ENCODE measurements at places on chromosomes 4 and X.

- no peak for DNase-seq
Measured at GRCh38 chr4:43132010-43132582, 239.6 kb downstream of the GRXCR1 start.

- no peak for DNase-seq
Measured at GRCh38 chr4:150037251-150037856, 40.9 kb upstream of the DCLK2 start.

- no peak for DNase-seq
Measured at GRCh38 chr4:17817027-17817426, 6.2 kb downstream of the NCAPG start.

GRCh38 chr4:79043138-79043537, 103.9 kb upstream of the PAQR3 start:
- no peak for DNase-seq

- no peak for DNase-seq
Measured at GRCh38 chrX:71910986-71911730, 513 bp downstream of the NHSL2 start.

DNA sequence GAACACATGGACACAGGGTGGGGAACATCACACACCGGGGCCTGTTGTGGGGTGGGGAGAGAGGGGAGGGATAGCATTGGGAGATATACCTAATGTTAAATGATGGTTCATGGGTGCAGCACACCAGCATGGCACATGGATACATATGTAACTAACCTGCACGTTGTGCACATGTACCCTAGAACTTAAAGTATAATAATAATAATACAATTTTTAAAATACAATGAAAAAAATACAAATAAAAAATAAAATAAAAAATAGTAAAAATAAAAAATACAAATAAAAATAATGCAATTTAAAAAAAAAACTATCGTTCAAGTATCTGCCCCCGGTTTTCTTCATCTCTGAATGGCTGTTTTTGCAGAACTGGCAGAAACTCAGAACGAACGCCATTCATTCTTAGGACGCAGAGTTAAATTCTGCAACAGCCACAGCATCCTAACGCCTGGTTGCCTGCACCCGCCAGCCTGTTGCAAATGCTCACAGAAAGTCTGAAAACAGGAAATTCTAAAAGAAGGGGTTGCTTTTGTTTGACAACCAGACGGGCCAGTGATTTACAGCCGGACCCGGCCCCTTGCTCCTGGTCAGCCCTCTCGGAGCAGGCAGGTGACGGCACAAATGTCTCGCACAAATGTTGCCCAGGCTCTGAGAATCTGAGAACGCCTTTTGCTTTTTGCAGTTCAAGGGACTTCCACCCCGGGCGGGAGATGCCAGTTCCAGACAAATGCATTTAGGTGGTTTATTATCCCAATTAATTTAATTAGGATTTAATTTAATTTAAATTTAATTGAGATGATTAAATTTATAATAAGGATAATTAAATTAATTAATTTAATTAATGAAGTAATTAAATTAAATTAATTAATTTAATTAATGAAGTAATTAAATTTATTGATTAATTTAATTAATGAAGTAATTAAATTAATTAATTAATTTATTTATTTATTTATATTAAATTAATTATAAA, 47.8 kb downstream of the CRLF2 start:
- no peak for DNase-seq

GRCh38 chr4:8647094-8647570, 54.6 kb downstream of the CPZ start:
- DNase-seq: no peak

DNA sequence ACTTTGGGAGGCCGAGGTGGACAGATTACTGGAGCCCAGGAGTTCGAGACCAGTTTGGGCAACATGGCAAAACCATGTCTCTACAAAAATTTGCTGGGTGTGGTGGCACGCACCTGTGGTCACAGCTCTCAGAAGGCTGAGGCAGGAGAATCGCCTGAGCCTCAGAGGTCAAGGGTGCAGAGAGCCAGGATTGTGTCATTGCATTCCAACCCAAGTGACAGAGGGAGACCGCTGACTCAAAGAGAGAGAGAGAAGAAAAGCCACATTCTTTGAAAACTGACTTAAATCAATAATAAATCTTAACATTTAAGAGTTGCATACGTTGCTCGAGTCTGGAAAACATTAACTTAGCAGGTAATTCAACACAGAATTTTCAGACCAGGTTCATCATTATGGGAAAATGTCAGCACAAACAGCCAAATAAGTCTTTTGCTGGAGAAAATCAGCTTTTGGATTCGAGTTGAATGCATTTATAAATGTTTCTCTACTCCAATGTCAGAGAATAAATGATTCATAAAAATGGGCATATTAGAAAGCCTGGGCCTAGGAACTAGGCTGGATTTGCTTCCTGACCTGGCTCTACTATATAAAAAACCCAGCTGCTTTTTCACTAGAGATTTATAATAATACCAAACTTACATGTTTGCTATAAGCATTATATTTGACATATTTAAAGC, 68.3 kb upstream of the RBPJ start:
- no peak for DNase-seq

GRCh38 chr4:70734971-70735370, 13.2 kb downstream of the RUFY3 start:
- DNase-seq: no peak

DNA sequence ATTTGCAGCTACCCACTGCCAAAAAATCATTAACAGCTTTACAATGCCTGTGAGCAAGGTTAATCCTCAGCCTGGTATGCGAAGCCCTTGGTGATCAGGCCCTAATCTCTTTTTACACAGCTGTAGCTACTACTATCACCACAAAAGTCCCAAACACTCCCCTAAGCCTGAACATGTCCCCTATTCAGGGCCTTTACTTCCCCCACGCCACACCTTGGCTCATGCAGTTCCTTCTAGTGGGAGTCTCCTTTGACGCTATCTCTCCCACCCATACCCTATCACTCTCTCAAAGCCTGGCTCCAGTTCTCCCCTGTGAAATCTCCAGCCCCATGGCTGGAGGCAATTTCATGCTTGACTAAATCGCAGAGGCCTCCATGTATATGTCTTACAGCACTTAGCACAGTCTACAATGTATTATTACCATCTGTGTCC, 90.6 kb upstream of the CBR4 start:
- DNase-seq: no peak

DNA sequence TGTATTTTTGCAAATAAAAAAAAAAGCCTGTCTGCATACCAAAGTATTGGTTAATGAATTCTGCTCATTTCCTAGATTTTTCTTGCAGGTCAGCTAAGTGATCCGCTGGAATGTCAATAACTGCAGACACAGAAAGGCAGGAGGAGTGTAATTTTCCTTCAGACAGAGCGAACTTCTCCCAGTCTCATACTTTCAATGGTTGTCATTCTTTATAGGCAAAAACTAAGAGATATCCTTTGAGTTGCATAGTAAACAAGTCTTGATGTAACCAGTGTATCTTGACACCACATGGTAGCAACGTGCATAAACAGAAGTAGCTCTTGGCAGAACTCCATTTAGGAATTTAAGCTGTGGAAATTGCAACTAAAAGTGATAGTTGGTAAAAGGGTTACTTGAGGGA, 8.2 kb downstream of the CAPN6 start:
- no peak for DNase-seq

DNA sequence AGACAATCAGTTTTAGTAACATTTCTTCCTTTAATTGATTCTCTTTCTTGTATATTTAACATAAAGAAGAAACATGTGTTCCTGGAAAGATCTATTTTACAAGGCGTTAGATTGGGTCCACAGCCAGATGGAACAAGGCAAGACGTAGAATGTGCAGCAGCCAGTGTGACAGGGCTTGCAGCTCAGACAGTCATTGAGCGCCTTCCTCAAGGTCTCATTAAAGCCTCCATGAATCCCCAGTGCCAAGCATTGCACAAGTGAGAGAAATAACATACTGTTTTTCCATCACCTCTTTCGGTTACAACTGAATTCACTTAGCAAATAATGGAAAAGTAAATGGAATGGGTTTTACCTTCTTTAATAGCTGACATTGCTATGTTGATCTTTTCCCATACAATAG, 292.5 kb downstream of the USP46 start:
- DNase-seq: no peak

DNA sequence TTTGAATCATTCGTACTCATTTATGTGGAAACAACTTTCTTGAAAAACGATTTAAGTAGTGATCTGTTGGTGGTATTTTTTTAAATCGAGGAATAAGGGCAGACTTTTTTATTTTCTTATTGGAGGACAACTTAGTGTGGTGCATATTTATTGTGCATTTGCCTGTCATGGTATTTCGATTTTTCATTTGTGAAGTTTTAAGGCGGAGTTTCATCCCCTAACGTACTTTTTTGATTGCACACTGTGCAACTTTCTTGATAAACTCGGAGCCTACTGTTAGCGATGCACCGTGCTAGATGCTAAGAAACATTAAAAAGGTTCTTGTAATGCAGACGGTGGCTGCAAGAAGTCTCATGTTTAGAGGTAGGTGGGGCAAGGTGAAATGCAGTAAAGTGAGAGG, 1.4 kb downstream of the ZFX start:
- no peak for DNase-seq

DNA sequence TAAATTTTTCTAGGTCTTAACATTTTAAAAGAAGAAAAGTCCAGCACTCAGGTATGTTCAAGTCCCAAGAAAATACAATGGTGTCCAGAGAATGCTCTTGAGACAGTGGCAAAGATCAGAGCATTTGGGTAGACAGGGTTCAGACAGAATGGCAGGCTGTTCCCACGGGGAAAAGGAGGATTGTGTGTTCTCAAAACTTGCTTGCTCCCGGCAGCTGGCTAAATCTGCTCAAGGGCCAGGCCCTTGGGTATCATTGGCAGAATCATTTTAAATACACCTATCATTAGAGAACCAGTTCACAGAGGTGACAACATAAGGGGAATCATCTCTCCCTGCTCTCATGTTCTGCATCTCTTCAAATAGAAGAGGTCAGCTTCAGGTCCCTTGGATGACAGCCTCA, 456.3 kb downstream of the DTHD1 start:
- DNase-seq: no peak

GRCh38 chr4:148255344-148255720, 186.9 kb downstream of the NR3C2 start:
- no peak for DNase-seq

GRCh38 chr4:158906073-158906472, 137.2 kb downstream of the FNIP2 start:
- DNase-seq: no peak

GRCh38 chrX:102959471-102959870, 22.4 kb downstream of the RAB40AL start:
- no peak for DNase-seq

- no peak for DNase-seq
Measured at GRCh38 chrX:148322906-148323305, 177.5 kb upstream of the AFF2 start.

GRCh38 chr4:8282134-8282641, 12.6 kb downstream of the HTRA3 start:
- DNase-seq: no peak

DNA sequence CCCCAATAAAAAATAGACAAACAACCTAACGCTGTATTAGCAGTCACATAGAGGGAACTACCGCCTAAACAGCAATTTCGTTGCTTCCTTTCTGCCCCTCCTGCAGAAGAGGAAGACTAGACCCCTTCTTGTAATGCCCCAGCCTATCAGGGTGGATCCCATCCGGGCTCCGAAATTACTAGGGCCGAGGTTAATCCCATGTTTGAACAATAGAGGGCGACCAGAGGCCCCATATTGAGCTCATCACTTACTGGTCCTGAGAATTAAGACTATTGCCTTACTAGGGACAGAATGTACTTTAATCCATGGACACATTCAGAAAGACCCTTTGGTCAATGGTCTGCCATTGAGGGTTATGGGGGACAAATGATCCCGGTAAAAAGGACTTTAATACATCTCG, 11.8 kb upstream of the ZNF630 start:
- DNase-seq: peak; percentile 5

DNA sequence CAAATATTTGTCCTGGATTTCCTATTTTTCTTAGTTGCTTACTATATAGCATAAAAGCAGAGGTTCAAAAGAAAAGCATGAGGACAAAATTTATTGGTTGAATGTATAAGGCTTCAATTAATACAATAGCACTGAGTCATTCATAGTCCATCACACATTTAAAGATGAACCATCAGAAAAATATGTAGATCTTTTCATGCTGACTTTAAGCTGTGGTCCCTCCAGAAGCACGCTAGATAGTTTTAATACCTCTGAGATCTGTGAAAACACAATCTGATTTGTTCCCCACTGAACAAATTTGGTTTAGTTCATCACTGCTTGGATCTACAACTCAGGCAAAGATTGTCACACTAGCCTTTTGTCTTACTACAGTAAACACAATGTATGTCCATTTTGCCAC, 377.2 kb upstream of the ANXA10 start:
- DNase-seq: no peak

GRCh38 chr4:185534511-185534865, 819 bp downstream of the PDLIM3 start:
- no peak for DNase-seq

DNA sequence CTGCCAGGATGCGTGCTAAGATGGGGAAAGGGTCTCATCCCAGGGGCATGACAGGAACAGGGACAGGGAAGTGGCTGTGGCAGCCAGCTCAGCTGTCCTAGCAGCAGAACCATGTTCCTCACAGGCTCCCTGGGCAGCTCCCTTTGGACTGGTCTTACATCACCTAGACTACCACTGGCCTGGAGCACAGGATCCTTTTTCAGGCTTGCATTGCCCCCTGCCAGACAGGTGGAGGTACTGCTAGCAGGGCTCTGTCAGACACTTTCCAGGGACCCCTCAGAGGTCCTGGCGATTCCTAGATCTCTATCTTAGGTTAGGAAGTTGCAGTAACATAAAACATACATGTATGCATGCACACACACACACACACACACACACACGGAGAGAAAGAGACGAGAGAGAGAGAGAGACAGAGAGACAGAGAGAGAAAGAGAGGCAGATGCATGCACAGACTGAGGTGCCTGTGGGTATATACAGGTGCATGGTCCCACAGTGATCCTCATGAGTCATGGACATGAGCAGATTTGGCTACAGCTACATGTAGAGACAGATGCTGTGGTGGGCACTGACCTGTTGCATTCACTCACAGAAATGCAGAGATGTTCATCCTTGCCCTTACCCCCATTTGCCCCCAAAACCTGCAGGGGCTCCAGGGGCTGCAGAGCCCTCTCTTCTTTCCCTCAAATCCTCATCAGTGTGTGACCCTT, 63.6 kb downstream of the STARD8 start:
- no peak for DNase-seq

GRCh38 chr4:74675673-74676279, 118.5 kb downstream of the BTC start:
- no peak for DNase-seq
